ENCODE measurements at places on chromosomes 16 and 17.

- no peak for DNase-seq
Observed at GRCh38 chr17:1491443-1492248, 840 bp downstream of the MYO1C start.

GRCh38 chr17:8345052-8345690 lies 5.5 kb downstream of the ODF4 start:
- no peak for DNase-seq

DNA sequence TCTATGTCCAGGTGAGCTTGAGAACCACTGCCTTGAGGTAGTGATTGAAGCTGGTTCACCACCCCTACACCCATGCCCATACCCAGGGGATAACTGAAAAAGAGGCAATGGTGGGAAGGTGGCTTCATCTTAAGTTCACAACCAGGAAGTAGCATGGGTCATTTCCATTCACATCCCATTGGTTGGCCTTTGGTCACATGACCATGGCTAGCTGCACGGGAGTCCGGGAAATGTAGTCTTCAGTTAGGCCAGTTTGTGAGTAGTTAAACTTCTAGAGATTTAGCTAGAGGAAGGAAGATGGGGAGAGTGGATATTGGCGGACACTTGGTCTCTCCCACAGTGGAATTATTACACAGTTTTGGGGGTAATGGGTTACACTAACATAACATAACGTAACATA lies 92.9 kb downstream of the RGS9 start:
- DNase-seq: no peak

GRCh38 chr17:9645851-9646545 lies 681 bp downstream of the USP43 start:
- no peak for DNase-seq

DNA sequence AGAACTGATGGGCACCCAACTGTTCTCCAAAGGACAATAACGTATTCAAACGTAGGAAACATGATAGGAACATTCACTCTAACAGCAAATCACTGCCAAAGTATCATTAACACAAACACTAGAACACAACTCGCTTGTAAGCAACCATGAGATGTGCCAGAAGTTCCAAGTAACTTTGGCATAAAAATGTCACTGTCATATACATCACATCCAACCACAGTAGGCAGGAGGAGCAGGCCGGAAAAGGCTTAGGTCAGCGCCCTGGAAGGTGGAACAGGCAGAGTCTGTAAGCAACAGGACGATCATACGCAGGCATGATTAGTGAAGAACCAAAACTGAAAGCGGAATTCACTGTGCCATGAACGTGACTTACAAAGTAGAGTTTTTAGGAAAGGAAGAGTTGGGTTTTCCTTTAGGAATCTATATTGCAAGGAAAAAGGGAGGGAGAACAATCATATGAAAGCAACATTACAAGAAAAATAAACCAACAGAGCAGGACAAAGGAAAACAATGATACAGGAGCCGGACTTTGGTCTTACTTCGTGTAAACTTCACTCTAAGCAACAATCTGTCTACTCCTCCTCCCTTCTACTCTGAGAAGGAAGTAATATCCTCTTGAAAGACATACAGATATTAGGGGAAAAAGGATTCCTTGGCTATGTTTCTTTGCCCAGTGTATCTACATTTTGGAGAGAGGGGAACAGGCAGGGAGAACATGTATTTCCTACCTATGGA lies 52.3 kb downstream of the YWHAE start:
- no peak for DNase-seq

GRCh38 chr16:30183233-30184095 lies at the start of gene CORO1A:
CORO1A (plus strand) TSS chr16:30183602; CDS start chr16:30185210, 1,608 bp downstream.
- DNase-seq: peak; percentile 29

- no peak for DNase-seq
Observed at GRCh38 chr16:78705694-78706093, 606.2 kb downstream of the WWOX start.

DNA sequence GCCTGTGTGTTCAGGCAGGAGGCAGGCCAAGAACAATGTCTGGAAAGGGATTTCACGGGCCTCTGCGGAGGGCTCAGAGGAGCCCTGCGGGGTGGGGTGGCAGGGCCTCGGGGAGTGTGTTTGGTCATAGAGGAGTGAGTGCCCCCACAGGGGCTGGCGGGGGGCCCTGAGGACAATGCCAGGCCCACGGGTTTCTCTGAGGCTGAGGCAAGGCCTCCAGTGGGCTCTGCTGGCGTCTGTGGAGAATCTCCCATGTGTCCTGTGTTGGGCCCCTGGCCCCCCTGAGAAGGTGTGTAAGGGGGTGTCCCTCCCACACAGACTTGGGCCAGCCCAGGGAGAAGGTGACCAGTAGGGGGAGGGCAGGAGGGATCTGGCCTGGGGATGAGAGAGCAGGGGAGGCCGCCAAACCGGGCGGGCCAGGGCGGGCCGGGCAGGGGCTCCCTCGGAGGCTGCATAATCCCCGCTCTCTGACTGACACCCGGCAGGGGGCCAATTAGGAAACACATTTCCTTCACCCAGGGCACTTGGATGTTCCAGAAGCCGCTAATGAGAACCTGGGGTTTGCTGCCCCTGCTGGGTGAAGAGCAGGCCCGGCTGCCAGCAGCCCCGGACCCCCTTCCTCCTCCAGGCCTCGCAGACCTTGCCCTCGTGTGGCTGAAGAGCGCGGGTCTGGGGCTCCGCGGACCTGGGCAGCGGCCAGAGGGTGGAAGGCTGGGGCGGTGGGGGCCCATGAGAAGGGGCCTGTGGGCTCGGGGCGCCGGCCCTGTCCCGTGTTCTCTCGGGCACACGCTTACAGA lies 204.2 kb downstream of the NTN1 start:
- DNase-seq: no peak

DNA sequence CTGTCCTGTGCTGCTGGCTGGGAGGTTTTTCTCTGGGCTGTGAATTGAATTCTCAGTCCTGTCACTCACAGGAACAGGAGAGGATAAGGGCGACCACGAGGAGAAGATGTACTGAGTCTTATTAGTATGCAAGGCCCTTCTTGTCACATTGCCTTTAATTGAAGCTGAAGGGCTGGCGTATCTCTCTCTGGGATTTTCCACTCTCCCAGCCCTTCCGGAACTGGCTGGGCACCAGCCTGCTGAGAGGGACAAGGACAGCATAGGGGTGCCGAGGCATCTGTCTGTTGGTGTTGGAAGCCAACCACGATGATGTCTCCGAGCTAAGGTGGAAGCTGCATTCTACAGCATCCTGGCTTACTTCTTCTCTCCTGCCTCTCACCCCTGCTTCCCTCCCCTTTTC lies 33.2 kb downstream of the GPRC5B start:
- DNase-seq: no peak

- DNase-seq: no peak
Observed at GRCh38 chr16:15648135-15648730, 1.8 kb upstream of the NDE1 start.

- no peak for DNase-seq
Observed at GRCh38 chr17:77899498-77899897, 59.0 kb upstream of the TNRC6C start.

- no peak for DNase-seq
Observed at GRCh38 chr17:16100737-16101400, 101.2 kb downstream of the TTC19 start.

- DNase-seq: no peak
Observed at GRCh38 chr16:31528523-31529107, 915 bp downstream of the AHSP start.

- DNase-seq: no peak
Observed at GRCh38 chr17:50439008-50439407, 13.0 kb downstream of the ACSF2 start.

- DNase-seq: no peak
Observed at GRCh38 chr16:17125671-17126070, 345.1 kb downstream of the XYLT1 start.

GRCh38 chr16:3101018-3101840 lies 2.1 kb upstream of the ZSCAN10 start:
- DNase-seq: no peak

- no peak for DNase-seq
Observed at GRCh38 chr17:13490906-13491482, 110.7 kb downstream of the HS3ST3A1 start.

- DNase-seq: no peak
Observed at GRCh38 chr17:64936117-64936516, 16.8 kb upstream of the LRRC37A3 start.

GRCh38 chr17:5355421-5356129 lies 63.9 kb downstream of the NUP88 start:
- DNase-seq: no peak

- DNase-seq: no peak
Observed at GRCh38 chr17:7176841-7177190, 2.4 kb downstream of the ASGR1 start.

GRCh38 chr17:11814655-11815262 lies 182.5 kb downstream of the ZNF18 start:
- no peak for DNase-seq

GRCh38 chr17:82243648-82244412 lies 15.0 kb downstream of the SLC16A3 start:
- no peak for DNase-seq

- peak; percentile 16 for DNase-seq
Observed at GRCh38 chr17:76014100-76014924, 12.8 kb downstream of the EVPL start.

- DNase-seq: no peak
Observed at GRCh38 chr16:71880176-71880575, 3.8 kb downstream of the ZNF821 start.

GRCh38 chr17:78665952-78666920 lies 89.0 kb upstream of the DNAH17 start:
- DNase-seq: no peak

GRCh38 chr17:12301551-12301950 lies 280.9 kb downstream of the MAP2K4 start:
- DNase-seq: no peak

GRCh38 chr16:50121721-50122445 lies 31.2 kb upstream of the TENT4B start:
- no peak for DNase-seq

DNA sequence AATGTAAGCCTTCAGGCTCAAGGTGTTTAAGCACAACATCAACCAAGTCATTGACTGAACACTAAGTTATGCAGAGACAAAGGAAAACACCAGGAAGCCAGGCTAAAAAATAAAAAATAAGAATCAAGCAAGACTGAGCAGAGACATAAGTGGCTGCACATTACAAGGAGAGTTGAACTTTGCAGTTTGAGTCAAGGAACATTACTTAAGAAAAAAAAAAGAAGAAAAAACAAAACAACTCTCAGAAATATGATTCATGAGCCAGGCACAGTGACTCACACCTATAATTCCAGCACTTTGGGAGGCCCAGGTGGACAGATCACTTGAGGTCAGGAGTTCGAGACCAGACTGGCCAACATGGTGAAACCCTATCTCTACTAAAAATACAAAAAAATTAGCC lies 168.1 kb downstream of the C16orf95 start:
- no peak for DNase-seq

DNA sequence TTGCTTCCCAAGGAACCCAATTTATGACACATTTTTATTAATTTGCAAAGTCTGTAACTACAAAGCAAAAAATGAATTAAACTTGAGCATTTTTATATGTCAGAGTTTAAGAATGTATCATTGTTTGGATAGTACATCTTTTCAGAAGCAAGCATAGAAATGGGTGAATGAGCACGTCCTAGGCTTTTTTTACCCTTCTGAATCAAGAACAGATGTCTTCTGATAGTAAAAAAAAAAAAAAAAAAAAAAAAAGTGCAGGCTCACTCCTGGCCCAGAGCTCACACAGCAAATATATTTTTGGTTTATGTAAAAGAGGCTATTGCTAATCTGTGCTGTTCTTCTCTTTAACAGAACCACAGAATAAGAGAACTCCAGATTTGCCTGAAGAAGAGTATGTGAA lies 6.3 kb downstream of the TERF2IP start:
- peak; percentile 62 for DNase-seq

DNA sequence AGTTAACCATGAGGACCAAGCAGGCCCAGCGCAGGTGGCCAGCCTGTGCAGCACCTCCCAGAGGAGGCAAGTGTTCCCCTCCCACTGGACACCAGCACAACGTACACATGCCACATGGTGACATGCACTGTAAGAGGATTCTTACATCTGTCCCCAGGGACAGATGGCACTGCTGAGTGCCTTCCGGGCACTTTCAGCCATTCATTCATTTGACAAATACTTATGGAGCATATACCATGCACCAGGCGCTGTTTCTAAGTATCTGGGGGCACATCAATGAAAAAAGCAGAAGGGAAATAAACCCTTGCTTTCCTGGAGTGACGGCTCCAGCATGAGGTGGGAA lies 79.6 kb downstream of the GAS7 start:
- DNase-seq: no peak

- DNase-seq: no peak
Observed at GRCh38 chr16:65618333-65618732, 496.5 kb upstream of the CDH11 start.

- no peak for DNase-seq
Observed at GRCh38 chr16:62034231-62035114, 1.8 kb downstream of the CDH8 start.

GRCh38 chr17:79668344-79669250 lies 57.7 kb upstream of the RBFOX3 start:
- no peak for DNase-seq

- DNase-seq: no peak
Observed at GRCh38 chr17:64596439-64596838, 65.7 kb downstream of the SMURF2 start.

- no peak for DNase-seq
Observed at GRCh38 chr17:7336240-7337175, at the start of gene ACAP1. ACAP1 (plus strand) TSS chr17:7336529; CDS start chr17:7336735, 206 bp downstream.

GRCh38 chr17:37735165-37735564 lies 9.7 kb downstream of the HNF1B start:
- no peak for DNase-seq

DNA sequence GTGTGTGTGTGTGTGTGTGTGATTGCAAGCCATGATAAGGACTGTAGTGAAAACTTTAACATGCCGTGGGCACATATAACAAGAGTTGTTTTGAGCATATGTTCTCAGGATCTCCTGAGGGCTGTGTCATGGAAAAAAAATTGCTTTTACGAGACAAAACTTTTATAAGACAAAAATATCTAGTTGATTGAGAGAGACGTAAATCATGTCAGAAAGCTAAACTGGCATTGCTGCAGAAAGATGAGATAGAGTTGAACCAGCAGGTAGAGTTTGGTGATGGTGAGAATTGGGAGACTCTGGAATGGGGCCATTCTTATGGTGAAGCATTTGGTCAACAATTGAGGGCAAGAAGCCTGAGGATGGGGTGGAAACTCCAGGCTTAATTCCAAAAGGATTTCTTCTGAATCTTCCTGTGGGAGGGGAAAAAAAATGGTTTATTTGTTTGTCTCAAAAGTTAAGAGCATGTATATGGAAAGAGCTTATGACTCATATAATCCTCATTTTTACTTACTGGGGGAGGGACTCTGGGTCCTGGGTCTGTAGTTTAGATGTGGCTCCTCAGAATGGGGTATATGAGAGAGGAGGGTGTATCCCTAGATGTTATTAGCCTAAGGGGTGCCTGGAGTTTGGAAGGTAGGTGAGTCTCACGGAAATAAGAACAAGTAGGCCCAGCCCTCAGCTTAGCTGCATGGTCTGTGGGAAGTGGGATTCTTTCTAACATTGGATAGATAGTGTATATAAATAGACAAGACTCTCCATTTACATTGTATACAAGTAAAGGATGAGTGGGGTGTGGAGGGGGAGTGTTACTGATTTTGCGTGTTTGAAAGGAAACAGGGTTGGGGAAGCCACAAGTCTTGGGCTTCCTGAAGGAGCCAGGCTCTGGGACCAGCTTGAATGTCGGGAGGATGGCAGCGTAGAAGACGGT lies 7.1 kb downstream of the MINK1 start:
- DNase-seq: no peak

GRCh38 chr16:70688246-70688742 lies 2.4 kb upstream of the MTSS2 start:
- DNase-seq: no peak
